Right kidney (tissue), 9 donors: ENCODE measurements at places on chromosomes 3 and 15.

- no peak for DNase-seq
Observed at GRCh38 chr15:85334241-85334640, 46.2 kb upstream of the AKAP13 start.

DNA sequence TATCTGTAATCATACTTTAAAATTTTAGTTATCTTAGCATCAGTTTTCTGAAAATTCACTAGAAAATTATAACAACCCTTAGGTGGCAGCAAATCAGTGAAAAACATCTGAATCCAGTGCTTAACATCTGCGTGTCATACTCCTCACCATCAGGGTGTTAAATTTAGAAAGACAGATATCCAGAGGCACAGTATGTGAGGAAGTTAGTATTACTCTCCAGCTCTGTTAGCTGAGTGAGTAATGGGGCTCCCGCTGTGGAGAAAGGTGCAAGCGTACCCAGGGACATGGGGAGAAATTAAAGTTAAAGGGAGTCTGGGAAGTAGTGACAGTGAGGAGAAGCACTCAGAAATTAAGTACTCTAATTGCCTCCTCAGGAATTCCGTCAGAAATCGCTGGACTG lies 50.9 kb downstream of the CEP63 start:
- no peak for DNase-seq

DNA sequence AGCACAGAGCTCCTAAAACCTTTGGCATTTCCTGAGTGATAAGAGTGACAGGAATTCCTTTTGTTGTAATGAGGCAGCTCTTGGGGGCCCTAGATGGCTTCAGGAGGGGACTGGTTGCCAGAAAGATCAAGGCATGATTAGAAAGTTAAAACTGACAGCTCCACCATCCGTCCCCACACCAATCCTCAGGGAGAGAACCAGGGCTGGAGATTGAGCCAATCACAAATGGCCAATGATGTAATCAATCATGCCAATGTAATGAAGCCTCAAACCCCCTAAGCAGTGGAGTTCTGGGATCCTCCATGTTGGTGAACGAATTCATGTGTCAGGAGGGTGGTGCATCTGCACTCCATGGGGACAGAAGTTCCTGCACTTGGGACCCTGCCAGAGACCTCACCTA lies 265.1 kb downstream of the OCA2 start:
- no peak for DNase-seq

DNA sequence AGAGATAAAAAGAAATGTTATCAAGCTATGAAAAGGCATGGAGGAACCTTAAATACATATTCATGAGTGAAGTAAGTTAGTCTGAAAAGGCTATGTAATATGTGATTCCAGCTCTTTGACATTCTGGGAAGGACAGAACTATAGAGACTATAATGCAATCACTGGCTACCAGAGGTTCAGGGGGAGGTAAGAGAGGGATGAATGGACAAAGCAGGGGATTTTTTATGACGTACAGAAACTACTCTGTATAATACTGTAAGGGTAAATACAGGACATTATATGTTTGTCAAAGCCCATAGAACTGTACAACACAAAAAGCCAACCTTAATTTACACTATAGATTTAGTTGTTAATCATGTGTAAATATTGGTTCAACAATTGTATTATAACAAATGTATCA lies 46.1 kb downstream of the MCTP2 start:
- no peak for DNase-seq

- no peak for DNase-seq
Observed at GRCh38 chr3:159443266-159443665, 545.4 kb upstream of the IL12A start.

- DNase-seq: no peak
Observed at GRCh38 chr15:29183071-29183831, 86.4 kb downstream of the NSMCE3 start.

DNA sequence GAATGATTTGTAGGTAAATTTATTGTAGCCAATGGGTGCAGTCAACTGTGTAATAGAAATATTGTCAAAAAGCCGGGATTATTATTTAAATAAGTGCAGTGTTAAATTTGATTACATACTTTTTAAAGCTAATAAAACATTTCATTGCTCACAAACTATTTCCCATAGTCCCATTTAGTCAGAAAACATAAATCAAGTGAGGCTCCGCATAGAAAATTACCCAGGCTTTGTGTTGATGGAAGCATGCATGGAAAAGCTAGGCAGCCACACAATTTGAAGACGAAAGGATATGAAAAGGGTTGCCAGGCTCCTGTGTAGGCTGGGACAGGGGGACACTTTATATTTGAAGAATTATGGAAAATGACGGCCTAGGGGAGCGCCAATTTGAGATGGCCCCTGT lies 82.3 kb downstream of the LRTM1 start:
- no peak for DNase-seq

DNA sequence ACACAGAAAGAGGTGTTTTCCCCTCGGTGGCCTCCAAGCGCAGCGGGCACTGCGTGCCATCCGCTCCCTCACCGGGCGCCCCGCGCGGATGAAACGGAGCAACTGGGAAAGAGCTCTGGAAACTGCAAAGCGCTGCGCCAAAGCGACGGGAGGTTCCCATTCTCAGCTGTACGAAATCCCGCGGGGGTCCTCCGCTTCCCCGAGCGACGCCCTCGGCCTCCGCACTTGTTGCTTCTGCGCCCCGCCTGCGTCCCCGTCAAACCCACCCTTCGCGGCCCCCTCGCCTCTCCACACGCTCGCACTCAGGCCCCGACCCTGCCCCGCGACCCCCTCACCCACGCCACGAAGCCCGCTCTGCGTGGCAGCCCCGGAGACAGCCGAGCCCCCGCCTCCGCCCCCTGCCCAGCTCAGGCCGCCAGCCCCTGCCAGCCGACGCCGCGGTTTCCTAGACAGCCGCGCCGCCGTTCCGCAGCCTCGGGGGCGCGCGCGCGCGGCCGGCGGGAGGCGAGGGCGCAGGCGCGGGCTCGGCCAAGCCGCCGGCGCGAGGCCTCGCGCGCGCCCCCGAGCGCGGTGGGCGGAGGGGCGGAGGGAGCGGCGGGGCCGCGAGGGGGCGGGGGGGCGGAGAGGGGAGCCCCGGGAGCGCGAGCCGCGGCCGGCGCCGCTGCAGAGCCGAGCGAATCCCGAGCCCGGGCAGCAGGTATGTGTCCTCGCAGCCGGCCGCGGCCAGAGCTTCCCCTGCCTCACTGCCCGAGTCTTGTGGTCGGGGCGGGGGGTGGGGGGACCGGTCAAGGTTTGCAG lies at the start of gene TMEM266:
Gene TMEM266, plus strand, starts transcription at position 666 of the 798 bp plus-strand sequence. CDS start 74,279 bp downstream, outside the sequence.
- DNase-seq: peak; percentile 75

- no peak for DNase-seq
Observed at GRCh38 chr15:81113861-81114291, 20.2 kb upstream of the CFAP161 start.

GRCh38 chr3:87082796-87083440 lies 92.0 kb upstream of the VGLL3 start:
- peak; percentile 15 for DNase-seq

DNA sequence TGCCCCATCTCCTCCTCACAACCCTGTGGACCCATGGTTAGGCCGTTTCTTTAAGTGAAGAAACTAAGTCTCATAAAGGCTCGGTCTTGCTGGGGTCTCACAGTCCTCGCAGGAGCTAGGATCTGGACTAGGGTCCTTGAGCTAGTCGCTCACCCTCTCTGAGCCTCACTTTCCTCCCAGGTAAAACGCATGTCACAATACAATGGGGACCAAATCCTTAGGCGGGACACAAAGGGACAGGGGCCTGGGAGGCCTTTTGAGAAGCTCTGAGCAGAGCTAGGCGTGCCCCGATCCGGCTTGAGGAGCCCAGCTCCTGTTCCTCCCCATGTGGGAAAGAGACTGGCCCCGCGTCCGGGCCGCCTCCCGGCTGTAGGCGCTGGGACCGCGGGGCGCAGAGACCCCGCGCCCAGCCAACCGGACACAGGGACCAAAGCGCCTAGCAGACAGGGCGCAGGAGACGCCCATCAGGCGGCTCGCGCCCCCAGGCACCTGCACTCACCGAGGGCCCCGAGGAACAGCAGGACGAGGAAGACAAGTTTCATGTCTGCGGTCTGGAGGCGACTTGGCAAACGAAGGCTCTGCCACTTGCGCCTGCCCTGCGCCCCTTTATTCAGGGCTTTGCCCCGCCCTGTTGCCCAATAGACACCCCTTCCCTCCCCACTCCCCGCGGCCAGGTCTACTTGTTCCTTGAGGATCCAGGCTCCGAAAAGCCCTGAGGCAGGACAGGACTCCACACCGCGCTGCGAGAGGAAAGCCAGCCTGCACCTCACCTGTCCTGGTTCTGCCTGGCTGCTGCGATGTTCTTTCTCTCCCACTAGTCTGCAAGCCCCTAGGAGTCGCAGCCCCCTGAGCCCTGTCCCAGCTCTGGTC lies at the start of gene LTF:
Gene LTF, minus strand, starts transcription at position 580 of the 870 bp plus-strand sequence. Its CDS starts 38 bp downstream, at position 542.
- DNase-seq: no peak

DNA sequence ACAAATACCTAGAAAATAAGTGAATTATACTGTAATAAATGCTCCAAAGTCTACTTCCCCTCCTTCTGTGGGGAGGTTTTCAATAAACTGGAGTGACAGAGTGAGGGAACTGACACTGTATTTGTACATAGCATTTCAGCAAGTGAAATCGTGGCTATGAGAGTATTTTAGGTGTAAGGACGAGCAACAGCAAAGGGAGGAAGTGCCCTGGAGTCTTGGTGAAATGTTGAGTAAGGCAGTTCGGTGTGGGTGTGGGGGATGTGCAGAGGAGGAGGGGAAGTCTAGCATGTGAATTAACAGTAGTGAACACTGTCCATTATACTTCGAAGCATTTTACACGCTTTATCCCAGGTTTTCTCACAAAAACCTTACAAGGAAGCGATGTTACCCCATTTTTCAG lies 18.1 kb upstream of the P2RY13 start:
- no peak for DNase-seq
